Caco-2 (cell line): ENCODE measurements at places on chromosomes 7 and 10.

DNA sequence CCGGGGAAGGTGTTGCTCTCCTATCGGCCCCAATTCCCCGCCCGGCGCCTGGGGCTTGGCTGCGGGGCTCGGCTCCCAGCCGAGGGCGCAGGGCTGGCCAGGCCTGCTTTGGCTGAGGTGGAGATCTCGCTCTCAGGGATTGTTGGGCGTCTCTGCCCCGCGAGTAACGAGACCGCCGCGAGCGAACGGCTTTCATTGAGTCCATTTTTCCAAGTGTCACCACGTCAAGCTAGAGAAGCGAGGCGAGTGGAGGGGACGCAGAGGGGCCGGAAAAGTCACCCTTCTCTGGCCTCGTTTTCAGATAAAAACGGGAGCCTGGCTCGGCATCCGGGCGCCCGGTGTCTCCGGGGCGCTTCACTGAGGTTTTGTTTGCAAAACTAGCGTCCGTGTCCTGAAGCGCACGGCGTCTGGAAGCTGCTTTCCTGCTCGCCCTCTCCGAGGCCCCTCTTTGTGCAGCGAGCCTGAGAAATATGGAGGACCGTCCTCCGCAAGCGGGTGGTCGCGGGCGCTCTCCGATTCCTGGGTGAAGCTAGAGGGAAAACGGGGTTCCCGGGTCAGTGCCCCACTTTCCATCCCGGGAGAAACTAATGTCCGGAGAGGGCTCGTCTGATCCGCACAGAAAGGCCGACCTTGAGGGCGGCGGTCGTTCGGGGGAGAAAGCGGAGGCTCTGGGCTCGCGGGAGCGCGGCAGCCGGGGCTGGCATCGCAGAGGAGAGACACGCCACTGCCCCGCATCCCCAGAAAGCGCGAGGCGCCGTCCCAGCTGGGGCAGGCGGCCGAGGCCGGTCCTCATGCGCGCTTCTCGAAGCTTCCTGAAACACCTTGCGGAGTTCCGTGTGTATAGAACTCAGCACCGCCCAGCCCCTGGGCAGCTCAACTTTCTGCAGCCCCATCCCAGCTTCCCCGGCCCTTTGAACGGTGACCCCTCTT lies 3.5 kb upstream of the EN2 start:
- DNase-seq = no peak

GRCh38 chr10:80204677-80205476 lies 460 bp downstream of the ANXA11 start:
- DNase-seq = peak; percentile 44

GRCh38 chr10:30155401-30155800 lies 96.0 kb upstream of the JCAD start:
- no peak for DNase-seq

- DNase-seq = no peak
Measured at GRCh38 chr7:37540917-37541316, 92.3 kb upstream of the ELMO1 start.
